MG63 (cell line): ENCODE measurements at places on chromosomes 1 and 21. TPM values are rescaled to one million over a fixed set of nuclear protein-coding genes. Genes with fewer than 3 reads are reported as not detected.

GRCh38 chr1:98452162-98452561 lies 209.4 kb upstream of the SNX7 start:
- no peak for DNase-seq

DNA sequence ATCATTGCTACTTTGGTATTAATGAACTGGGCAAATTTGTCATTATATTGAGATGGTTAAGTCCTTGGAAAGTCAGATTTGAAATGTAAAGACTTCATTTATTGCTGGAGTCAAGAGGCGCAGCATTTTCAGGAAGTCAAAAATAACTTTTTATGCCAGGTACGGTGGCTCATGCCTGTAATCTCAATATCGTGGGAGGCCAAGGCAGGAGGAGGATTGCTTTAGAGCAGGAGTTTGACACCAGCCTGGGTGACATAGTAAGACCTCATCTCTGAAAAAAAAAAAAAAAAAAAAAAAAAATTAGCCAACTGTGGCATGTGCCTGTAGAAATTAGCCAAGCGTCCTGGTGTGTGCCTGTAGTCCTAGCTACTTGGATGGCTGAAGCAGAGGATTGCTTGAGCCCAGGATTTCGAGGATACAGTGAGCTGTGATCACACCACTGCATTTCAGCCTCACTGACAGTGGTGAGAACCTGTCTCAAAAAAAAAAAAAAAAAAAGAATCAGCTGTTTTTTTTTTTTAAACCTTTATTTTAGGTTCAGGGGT lies 5.5 kb downstream of the HIPK1 start:
- no peak for DNase-seq

GRCh38 chr1:229859026-229859425 lies 208.0 kb upstream of the GALNT2 start:
- DNase-seq: no peak

DNA sequence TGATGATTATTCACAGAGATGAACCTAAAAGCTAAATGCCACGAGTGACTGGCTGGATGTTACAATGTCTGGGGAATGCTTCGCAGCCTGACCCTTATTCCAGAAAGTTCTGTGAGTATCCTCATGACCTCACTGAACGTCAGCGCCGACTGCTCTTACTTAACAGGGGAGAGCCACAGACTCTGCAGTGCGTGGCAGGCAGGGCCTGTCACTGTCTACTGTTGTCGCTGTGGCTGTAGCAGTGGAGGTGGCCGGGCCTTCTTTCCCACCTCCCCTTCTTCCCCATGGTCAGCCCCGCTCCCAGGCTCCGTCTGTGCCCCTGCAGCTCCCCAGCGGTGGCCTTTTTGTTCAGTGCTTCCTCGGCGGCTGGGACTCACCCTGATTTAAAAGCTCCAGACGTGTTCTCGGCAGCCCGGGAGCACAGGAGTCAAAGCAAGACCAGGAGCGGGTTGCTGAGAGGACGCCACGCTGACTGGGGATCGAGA lies 52.2 kb upstream of the TARBP1 start:
- no peak for DNase-seq

- DNase-seq: no peak
Observed at GRCh38 chr1:210535761-210536160, 207.1 kb downstream of the HHAT start.

DNA sequence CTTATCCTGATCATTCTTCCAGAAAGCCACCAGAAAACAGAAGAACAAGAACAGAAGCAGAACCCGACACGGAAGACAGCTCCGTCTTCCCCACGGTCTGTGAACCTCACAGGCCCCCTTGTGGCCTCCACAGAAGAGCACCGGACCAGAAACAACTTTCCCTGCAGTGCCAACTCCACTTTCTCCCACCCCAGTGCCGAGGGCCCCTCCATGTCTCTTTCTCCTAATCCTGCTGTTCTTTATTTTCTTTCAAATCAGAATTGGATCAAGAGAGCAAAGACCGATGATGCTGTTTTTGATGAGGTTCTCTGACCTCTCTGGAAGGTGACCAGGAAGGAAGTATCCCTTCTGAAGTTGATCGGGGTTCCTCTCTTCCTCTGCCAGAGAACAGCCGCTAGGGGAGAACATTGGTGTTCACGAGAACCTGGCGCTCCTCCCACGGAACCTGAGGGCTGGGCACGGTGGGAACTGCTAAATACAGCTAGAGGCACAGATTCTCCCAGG lies 58.9 kb upstream of the CTTNBP2NL start:
- DNase-seq: peak; percentile 41

DNA sequence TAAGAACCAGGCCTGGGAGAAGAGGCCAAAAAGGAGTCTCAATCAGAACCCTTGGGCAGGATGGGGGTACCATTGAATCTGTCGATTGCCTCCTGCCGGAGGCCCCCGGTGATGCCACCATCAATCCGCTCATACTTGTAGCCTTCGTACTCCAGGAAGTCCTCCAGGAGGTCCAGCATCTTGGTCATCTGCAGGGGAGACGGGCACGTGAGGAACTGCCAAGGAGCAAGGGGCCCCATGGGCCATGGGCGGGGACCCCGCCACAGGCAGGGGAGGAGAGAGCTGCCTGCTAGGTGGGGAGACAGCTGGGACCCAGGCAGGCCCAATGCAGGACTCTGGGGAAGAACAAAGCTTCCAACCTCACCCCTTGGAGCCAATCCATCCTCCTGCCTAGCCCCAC lies 48.6 kb downstream of the CHD5 start:
- DNase-seq: no peak

GRCh38 chr1:9668080-9668479 lies 16.5 kb downstream of the PIK3CD start:
- no peak for DNase-seq

- DNase-seq: no peak
Observed at GRCh38 chr1:213572912-213573647, 414.7 kb upstream of the PROX1 start.

- no peak for DNase-seq
Observed at GRCh38 chr1:194014014-194014413, 827.6 kb upstream of the B3GALT2 start.

- no peak for DNase-seq
Observed at GRCh38 chr1:184635980-184636431, 118.7 kb downstream of the EDEM3 start.

GRCh38 chr1:158951956-158952355 lies 20.6 kb downstream of the PYHIN1 start:
- no peak for DNase-seq

DNA sequence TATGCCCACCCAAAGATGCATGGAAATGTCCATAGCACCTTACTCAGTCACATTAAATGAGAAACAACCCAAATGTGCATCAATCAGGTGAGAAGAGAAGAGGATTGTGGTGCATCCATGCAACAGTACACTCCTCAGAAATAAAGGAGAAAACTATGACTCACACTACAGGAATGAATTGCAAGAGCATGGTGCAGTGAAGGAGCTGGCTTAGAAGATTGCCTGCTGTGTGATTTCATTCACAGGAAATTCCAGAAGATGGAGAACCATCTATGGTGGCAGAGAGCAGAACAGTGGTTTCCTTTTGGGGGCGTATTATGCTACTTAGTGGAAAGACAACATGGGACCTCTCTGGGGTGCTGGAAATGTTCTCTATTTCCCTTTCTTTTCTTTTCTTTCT lies 278.6 kb upstream of the AJAP1 start:
- no peak for DNase-seq

DNA sequence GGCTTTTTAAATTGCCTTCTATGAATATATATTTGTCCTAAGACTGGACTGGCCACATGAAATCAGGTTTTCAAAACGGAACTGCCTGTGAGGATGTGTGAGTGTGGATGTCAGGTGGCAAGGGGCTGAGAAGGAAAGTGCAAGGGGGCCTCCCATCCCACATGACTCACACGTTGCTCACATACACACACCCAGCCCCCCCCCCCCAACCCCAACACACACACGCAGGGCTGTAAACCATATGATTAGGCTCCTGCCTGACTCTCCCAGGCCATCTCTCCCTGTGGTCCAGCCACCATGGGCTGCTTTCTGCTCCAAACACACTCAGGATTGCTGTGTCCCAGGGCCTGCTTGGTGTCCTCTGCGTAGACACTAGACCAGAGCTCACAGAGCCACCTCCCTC lies 22.4 kb downstream of the DEGS1 start:
- peak; percentile 70 for DNase-seq

DNA sequence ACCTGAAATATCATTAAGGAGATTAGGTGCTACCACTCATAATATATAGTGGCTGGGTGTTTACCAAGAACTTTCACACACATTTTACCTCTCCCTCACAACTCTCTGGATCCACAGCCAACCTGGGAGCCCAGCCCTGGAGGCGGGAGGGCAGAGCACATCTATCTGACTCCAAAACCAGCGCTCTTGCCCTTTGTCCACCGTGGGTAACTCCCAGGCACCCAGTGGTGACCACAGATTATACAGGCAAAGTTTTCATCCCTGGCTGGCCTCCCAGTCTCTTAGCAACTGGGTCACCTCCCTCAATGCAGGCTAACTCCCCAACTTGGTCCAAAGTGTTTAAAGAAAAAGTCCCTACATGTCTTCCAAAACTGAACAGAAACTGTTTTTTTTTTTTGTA lies 2.4 kb downstream of the PAQR7 start:
- DNase-seq: no peak

DNA sequence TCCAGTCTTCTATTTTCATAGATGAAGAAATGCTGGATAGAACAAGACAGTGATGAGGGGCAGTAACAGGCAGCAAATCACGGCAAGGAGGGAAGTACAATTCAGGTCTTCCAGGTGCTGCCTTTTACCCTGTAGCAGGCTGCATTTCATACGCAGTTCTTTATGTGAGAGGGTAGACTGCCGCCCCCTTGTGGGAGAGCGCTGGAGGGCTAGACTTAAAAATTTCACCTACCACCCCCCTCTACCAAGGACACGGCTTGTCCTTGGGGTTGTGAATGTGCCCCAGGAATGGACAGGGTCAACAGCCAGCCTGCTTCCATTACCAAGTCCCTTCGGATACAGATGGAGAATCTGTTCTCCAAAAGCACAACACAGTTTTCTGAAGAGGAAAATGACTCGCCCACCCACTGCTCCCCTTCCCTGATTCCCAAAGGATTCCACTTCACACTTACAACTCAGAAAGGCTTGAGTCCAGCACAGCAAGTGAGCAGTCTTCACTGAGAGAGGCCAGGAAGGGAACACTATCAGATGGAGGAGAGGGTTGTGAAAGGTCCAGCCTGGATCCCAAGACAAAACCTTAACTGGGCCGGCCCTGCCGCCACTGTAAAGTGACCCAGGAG lies 7.4 kb downstream of the WDR77 start:
- DNase-seq: no peak

- DNase-seq: no peak
Observed at GRCh38 chr1:220950576-220950975, 71.3 kb downstream of the HLX start.

DNA sequence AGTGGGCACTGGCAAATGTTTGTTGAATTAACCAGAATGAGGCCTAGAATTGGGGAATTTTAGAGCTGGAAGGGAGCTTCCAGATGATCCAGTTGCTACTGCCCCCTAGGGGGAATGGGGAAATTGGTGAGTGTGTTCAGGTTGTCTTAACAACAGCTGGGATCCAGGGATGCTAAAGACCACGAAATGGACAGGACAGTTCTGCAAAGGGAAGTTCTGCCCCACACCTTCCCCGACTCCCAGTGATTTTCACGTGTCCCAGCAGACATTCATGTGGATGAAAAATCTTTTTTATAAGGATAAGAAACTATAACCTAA lies 33.9 kb downstream of the TRIM62 start:
- DNase-seq: no peak

DNA sequence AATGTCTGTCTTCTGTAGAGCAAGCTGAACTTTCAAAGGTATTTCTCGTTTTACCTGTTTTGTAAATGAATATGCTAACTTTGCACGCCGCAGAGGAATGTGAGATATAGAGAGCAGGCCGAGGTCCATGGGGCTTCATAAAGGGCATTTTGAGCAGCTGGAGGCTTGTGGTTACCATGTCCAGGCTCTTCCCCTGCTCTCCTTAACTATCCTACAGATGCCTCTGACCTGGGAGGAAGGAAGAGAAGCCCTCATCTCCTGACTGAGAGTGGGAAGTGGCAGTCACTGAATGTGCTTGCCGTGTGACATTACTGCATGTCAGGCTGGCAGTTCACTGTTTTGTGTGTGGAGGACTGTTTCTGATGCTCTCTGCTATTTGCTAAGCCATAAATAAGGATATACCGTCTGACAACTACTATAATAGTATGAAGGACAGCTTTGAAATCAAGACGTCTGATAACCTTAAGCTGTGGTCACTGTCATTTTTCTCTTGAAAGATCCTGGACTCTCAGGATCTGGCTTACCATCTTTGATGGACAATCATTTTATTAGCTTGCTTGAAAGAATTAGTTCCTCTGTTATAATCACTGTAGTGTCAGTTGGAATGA lies 92.2 kb downstream of the DYRK1A start:
- no peak for DNase-seq

DNA sequence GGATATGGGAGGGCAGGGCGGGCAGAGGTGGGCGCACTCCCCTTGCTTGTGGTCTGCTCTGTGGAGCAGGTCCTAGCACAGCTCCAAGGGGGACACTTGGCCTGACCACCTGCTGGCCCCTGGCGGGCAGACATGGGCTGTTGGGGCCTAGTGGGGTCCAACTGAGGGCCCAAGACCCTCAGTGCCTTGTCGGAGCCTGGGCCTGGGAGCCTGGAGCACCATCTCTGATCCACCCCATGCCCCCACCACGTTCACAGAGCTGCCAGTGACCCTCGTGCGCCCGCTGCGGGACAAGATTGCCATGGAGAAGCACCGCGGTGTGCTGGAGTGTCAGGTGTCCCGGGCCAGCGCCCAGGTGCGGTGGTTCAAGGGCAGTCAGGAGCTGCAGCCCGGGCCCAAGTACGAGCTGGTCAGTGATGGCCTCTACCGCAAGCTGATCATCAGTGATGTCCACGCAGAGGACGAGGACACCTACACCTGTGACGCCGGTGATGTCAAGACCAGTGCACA lies 70.6 kb downstream of the OBSCN start:
- DNase-seq: no peak

DNA sequence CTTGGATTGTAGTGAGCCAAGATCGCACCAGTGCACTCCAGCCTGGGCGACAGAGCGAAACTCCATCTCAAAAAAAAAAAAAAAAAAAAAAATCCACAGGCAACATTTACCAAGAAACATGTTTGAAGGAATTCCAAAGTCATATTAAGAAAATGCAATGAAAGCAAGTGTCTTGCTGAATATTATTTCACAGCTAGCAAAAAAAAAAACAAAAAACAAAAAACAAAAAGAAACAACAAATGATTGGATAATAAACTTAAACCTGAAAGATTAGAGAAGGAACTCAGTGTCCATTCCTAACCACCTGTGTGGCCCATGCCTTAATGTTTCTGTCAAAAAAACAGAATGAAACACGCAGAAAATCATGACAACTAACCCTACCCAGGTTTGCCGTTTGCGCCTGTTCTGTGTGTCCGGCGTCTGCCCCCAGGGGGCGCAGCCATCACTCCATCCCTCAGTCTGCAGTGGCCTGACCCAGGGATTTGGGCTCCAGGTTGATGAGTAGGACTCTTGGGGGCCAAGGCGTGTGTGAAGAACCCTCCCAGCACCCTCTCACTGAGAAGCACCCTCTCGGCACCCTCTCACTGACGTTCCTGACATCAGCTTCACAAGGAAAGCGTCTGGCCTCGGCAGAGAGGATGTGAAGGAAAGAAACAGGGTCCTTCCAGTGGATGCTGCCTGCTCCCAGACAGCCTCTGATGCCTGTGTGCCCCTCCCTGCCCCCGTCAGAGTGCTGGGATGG lies 19.2 kb upstream of the PTTG1IP start:
- DNase-seq: peak; percentile 52

LCE1C gene
- total RNA-seq: not detected in 2 replicates

CRP gene
- not detected in 2 replicates for total RNA-seq

KIF1B gene
- total RNA-seq: 18.1 and 25.7 TPM in 2 replicates

TCHHL1 gene
- total RNA-seq: not detected in 2 replicates

C4BPA gene
- total RNA-seq: not detected in 2 replicates

CD5L gene
- total RNA-seq: not detected in 2 replicates

ACOT11 gene
- total RNA-seq: 1.4 and 2.5 TPM in 2 replicates

ASCL5 gene
- total RNA-seq: not detected in 2 replicates

OR2L13 gene
- not detected in 2 replicates for total RNA-seq

TIE1 gene
- total RNA-seq: 0.20 TPM in 1 of 2 replicates, not detected in the other
